Activated CD4-positive, alpha-beta memory T cell treated with anti-CD3 and anti-CD28 coated beads, Interleukin-2, amount 10 ng/mL, durations not matched to agents 7 days and 5 days (primary cell): ENCODE measurements at places on chromosomes 6 and 20. TPM values are rescaled to one million over a fixed set of nuclear protein-coding genes. Genes with fewer than 3 reads are reported as not detected.

The PRL gene
- not detected for total RNA-seq

The ME1 gene
- total RNA-seq: 0.13 TPM

The CFAP206 gene
- total RNA-seq: not detected

- DNase-seq: no peak
These were observed 10.5 kb upstream of the HSF2 start for GRCh38 chr6:122388945-122389344.

DNA sequence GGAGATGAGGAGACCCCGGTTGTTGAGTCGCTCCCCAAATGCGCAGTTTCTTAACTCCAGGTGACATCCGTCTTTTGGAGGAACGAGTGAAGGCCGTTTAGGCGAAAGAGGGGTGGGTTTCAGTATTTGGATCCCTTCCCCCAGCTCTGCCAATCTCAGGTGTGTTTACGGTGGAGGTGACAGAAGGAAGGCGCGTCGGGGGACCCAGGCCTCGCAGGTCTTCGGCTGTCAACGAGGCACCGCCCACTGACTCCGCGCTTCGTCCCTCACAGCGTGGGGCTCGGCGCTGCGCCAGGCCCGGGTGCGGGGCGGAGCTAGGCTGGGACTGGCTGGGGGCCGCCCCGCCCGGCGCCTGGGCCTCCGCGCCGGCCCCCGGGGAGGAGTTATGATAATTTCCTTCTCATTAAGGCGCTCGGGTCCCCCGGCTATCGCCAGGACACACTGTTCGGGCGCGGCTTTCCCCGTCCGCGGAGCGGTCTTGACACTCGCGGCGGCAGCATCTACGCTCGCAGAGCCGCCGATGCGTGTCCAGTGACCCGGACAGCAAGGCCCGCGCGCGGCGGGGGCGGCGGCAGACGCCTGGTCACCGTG lies at the start of gene TFAP2C:
Gene TFAP2C (plus strand): TSS at position 434 of the 591 bp plus-strand sequence. CDS start 239 bp downstream, outside the sequence.
- peak; percentile 23 for DNase-seq

- DNase-seq: no peak
These were observed 30.5 kb upstream of the SIRPD start for GRCh38 chr20:1587781-1588532.

GRCh38 chr20:44209686-44210405 lies 725 bp downstream of the OSER1 start:
- no peak for DNase-seq

DNA sequence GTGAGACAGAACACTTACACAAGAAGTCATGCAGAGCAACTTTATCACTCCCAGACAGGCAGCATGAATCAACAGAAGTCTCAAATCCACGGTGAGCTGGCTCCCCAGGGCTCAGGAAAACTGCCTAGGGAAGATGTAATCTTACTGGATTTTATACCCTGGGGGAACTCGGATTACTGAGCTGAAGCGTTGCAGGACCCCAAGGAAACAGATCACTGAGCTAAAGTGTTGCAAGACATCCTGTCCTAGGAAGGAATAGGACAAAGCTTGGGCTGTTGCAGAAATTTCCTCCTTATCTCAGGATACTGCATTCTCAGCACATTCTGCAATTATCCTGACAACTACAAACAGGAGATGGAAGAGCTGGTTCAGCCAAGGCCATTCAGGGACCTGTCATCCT lies 224.8 kb downstream of the TFAP2A start:
- DNase-seq: no peak

DNA sequence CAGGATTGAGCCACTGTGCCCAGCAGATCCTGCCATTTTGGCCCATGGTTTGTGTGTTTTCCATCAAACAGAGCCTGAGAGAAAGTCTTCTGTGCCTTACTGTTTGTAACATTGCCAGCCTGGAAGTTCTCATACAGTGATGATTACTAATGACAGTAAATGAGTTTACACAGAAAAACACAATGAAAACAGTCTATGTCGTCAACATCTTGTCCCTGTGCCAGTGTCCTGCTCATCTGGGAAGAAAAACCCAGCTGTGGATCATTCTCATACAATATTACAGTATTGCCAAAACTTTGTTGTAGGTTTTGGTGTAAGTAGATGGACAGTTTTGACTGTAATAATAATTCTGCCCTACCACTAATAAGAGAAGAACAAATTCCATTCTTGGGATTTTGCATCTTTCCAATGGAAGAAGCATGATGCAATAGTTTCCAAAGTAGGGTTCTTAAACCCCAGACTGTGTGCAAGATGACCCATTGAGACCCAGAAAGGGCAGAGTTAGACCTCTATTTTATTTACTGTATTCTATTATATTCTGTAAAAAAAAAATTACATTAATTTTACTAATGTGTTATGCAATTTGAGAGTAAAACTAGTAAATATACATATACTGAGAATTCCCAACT lies 135.0 kb upstream of the JARID2 start:
- DNase-seq: no peak

GRCh38 chr6:81534934-81535465 lies 217.5 kb downstream of the TENT5A start:
- DNase-seq: no peak

DNA sequence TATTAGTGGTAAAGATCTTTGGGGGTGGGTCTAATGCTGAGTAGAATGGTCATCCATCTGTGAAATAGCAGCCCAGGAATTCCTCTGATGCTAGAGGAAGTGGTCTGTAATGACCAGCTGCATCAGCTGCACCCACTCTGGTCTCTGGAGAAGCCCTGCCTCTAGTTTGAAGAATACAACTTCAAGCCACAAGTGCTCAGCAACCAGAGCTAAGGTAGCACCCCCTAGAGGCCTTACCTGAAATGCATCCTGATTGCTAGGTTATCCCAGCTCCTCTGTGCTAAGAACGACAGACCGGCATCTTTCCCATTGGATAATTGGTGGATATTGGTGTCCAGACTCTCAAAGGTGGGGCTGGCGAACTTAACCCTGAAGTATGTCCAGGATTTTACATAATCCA lies 58.2 kb downstream of the DNAH8 start:
- DNase-seq: peak; percentile 29

GRCh38 chr20:57695012-57695411 lies 14.8 kb downstream of the PMEPA1 start:
- DNase-seq: no peak

DNA sequence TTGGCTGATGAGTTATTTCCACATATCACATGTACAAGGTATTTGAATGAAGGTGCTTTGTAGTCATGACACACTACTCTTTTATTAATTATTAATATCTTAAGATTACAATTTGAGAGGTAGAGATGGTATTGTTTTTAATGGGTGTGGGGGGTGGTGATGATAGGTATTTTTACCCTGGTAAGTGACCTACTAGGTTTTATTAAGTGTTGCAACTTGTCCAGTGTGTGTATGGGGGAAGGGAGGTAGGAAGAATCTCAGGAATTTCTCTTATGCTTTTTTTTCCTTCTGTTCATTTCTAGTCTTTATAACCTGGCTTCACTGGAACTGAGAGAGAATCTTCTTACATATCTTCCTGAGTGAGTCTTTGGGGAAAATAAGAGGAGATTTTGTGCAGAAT lies 101.4 kb downstream of the LRRC1 start:
- DNase-seq: no peak

DNA sequence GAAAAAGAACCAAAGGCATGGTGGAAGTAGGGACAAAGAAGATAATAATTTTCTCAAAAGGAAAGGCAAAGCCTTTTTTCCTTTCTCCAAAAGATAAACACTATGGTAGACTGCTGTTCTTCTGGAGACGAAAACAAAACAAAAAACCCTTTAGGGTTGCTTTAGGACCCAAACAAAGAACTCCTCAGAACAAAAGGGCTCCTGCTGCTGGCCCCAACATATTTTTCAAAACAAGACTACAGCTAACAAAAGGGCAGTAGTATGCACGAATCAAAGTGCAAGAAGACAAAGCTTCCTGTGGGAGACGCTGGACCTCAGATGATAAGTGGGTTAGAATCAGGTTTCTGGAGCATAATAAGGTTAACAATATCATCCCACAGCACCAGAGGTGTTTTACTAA lies 15.8 kb downstream of the NCOA5 start:
- DNase-seq: no peak

GRCh38 chr6:157985378-157986155 lies 3.9 kb downstream of the SYNJ2 start:
- no peak for DNase-seq
